ENCODE measurements at places on chromosomes 4 and X. TPM values are rescaled to one million over a fixed set of nuclear protein-coding genes. Genes with fewer than 3 reads are reported as not detected.

VCX3A gene
- polyA plus RNA-seq = not detected

ZDHHC15 gene
- 11.4 TPM for polyA plus RNA-seq

MAOA gene
- polyA plus RNA-seq = 0.92 TPM

GC gene
- not detected for polyA plus RNA-seq

UGT2B7 gene
- polyA plus RNA-seq = 0.13 TPM

TGIF2LX gene
- not detected for polyA plus RNA-seq

GRCh38 chrX:149527705-149528104 is 13.1 kb upstream of the EOLA1 start:
- DNase-seq = no peak

DNA sequence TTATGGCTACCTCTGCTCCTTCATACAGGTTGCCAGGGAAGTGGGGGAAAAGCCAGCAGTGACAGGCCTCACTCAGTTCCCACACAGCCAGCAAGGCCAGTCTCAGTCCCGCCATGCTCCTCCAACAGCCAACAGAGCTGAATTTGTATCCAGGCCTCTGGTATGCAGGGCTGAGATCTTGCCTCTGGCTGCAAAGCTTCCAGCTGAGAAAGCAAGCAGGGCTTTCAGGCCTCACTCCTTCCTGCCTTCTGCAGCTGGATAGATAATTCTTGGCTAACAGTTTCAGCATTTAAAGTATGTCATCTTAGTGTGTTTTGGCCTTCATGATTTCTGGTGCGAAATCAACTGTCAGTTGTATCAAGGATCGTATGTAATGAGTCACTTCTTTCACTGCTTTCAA is 103.6 kb downstream of the GNL3L start:
- DNase-seq = no peak

DNA sequence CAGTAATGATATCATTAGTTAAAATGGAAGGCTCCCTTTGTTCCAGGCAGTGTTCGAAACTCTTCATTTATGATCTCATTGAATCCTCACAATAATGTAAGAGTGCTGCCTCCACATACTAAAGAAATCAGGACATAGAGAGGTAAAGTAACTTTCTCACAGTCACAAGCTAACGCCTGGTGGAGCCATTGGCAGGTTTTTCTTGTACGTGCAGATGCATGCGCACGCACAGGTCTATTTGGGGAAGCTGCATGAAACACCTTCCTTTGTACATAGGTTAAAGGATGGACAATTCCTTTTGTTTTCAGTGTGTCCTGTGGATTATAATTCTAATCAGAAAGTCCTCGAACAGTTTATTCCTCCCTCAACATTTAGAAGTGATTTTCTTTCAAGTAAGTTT is 176.2 kb downstream of the RAPGEF2 start:
- no peak for DNase-seq

GRCh38 chr4:189021831-189022230 is 882.6 kb downstream of the TRIML1 start:
- no peak for DNase-seq

DNA sequence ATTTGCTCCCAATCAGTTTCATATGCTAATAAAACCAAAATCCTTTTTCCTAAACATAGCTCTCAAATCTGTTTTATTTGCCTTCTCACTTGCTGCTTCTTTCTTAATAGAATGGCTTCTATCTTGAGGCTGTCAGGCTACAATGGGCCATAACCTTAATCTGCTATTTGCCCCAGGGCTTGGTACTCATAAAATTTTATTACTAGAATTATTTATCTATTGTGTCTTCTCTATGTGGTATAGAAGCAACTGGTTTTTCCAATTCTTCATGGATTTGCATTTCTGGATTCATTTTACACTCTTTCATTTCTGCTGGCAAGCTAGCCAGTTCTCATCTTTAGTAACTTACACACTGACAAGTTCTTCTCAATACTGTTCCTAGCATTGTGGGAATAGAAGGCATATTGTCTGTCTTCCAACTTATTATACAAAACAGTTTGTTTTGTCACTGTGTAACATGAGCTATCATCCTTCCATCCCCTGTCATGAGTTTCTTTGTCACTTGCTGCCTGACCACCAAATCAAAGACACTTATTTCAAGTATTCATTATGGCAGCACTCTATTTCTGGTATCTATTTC is 96.6 kb upstream of the KCNIP4 start:
- DNase-seq = no peak

GRCh38 chr4:188423039-188423438 is 283.8 kb downstream of the TRIML1 start:
- no peak for DNase-seq

- no peak for DNase-seq
Observed at GRCh38 chrX:132375941-132376340, 112.9 kb downstream of the MBNL3 start.

DNA sequence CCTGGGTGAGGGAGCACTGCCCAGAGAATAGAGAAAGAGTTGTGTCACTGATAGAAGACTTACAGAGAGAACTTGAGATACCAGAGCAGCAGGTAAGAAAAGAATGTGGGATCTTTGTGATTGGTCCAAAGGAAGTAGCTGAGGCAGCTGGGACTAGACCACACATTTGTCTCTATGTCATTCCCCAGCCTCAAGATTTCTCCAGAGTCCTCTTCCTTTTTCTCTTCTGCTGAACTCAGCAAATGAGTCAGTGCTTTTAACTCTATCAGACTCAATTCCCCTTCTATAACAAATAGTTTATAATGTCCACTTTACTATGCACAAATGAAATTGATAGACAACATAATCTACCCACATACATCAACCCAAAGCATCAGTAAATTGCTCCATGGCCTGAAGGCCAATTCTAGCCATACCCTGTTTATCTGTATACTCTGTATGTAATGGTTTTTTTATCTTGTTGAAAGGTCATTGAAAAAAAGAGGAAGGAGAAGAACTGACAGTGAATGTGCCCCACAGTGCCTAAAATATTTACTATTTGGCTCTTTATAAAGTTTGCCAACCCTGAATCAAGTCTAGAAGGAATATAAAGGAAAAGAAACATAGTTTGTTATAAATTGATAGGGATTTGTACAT is 38.2 kb downstream of the ETDC start:
- no peak for DNase-seq

DNA sequence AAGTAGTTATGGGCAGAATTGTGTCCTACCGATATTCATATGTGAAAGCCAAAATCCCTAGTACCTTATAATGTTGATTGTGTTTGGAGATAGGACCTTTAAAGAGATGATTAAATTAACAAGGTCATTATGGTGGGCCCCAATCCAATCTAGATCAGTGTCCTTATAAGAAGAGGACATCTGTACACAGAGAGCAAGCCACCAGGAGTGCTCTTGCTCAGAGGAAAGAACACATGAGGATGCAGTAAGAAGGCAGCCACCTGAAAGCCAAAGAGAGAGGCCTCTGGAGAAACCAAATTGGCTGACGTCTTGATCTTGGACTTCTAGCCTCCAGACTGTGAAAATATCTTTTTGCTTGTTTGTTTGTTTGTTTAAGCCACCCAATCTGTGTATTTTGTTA is 1290.8 kb upstream of the PABPC4L start:
- no peak for DNase-seq

DNA sequence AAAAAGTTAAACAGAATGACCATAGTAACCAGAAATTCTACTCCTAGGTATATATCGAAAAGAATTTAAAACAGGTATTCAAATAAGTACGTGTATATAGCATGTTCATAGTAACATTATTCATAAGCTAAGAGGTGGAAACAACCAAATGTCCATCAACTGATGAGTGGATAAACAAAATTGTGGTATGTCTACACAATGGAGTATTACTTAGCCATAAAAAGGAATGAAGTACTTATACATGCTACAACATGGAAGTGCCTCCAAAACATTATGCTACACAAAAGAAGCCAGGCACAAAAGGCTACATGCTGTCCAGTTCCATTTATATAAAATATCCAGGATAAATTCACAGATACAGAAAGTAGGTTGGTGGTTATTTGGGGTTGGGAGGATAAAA is 76.5 kb downstream of the CD99L2 start:
- no peak for DNase-seq

DNA sequence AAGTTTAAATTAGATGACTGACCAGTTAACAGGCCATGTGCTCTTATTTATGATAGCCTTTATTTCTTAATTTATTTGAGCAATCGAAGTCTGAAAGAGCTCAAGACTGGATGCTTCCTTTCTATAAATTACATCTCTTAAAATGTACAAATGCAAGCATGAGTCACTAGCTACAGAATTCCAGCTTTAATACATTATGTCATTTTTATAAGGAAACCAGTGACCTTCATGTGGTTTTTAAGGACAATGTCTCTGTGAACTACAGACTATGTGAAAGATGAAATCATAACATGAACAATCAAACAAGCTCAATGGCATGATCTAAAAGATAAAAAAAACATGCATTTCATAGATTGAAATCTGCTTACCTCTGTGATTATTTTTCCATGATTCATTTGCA is 15.4 kb downstream of the HTR2C start:
- no peak for DNase-seq

- DNase-seq = no peak
Observed at GRCh38 chrX:79078114-79078513, 66.4 kb upstream of the GPR174 start.

- DNase-seq = no peak
Observed at GRCh38 chrX:132071254-132071653, 48.2 kb downstream of the STK26 start.

DNA sequence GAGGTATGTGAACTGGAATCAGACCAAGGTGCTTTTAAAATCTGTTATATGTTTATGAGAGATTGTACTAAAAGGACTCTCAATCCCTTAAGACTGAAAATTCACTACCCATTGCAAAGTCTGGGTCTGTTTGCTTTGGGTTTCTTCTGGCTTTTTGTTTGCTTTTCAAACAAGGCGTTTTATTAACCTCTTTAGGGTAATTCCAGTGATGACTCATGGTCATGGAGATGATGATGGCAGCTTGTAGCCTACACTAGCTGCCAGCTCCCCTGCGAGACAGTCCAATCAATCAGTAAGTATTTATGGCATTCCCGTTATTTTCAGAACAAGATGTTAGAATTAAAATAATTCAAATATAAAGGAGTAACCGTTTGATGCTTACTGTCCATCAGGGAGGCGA is 643.8 kb upstream of the FTHL17 start:
- DNase-seq = no peak

- DNase-seq = no peak
Observed at GRCh38 chr4:38360201-38360600, 303.8 kb upstream of the KLF3 start.

DNA sequence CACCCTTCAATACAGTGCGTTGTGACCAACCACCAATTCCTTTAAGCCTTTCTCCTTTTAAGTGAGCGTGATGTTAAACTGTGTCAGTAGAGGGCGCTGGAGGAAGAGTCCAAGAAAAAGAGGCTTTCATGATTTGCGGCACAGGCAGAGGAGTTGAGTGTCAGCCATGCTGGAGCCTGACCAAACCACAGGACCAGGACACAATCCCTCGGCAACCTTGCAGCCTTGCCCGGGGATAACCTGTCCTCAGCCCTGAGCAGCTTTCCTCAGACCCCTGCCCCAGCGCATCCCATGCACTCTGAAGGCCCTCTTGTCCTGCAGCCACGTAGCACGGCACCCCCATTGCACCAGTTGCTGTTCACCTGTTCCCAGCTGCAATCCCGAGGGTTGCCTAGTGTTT is 53.5 kb upstream of the SMIM31 start:
- DNase-seq = no peak

- no peak for DNase-seq
Observed at GRCh38 chr4:41384992-41385391, 128.3 kb downstream of the UCHL1 start.

DNA sequence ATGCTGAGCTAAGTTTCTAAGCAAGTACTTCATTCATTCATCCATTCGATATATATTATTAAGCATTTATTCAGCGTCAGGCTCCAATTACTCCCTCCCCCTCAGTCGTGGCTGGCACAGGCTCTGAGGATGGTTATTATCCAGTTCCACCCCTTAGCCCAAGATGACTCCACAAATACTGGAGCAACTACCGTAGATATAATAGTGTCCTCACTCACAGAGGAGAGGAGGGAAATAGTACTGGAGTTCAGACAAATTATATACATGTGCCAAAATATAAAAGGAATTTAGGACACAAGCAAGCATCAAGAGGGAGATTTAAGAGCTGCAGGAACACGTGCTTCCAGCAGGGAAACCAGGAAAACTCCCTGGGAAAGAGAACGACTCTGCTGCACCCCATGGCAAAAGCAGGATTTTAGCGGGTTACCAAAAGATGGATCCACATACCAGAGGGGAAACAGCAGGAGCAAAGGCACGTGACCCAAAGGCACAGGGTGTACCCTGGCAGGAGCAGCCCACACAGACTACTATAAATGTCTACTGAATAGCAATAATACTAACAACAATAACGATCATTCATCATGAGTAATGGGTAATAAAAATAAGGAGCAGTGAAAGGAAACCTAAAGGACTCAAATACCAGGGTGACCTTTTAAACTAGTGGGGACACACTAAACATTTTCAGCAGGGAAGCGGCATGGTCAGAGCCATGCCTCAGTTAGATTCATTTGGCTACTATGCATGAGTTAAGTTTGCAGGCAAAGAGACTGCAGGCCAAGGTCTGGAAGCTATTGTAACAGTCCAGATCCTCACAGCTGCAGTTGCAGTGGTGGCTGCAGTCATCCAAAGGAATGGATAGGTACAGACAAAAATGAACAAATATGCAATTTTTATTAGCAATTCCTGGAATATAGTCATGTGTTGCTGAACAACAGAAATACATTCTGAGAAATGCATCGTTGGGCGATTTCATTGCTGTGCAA is 153.7 kb downstream of the APBB2 start:
- DNase-seq = no peak

- DNase-seq = no peak
Observed at GRCh38 chr4:158863296-158863695, 94.5 kb downstream of the FNIP2 start.

GRCh38 chr4:83297548-83298260 is 13.1 kb upstream of the COQ2 start:
- no peak for DNase-seq

DNA sequence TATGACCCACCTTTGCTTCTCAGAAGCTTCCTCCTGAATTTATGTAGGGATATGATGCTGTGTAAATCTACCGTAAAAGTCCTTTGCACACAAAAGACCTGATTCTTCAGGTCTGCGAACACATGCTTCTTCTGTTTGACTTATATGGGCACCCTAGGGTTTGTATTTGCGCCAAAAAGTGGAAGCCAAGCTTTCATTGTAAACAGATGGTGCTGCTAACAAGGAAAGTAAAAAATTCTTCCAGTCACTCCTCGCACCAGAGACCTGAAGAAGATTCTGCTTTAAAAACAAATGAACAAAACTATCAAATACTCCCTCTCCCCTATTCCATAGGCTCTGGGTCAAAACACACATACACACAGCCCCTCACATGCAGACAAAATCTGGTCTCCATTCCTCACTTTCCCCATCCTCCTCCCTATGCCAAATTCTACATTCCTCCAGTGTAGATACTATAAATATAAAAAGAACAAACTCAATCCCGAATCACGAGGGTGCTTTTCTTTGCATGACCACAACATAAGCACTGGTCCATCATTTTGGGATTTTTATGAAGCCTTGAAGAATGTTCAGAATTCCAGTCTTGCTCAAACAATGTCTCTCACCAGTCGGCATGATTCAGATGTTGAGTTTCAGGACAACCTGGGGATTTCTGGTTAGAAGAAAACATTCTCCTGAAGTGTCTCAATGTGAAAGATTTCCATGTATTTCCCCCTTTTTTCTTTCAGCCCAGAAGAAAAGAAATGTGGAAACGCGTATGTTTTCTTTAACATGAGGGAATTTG is 125.1 kb downstream of the PALLD start:
- no peak for DNase-seq
